ENCODE measurements at places on chromosomes 3 and 15.
A peak's percentile ranks its signal among the peaks of the same experiment; 100 is the strongest.

DNA sequence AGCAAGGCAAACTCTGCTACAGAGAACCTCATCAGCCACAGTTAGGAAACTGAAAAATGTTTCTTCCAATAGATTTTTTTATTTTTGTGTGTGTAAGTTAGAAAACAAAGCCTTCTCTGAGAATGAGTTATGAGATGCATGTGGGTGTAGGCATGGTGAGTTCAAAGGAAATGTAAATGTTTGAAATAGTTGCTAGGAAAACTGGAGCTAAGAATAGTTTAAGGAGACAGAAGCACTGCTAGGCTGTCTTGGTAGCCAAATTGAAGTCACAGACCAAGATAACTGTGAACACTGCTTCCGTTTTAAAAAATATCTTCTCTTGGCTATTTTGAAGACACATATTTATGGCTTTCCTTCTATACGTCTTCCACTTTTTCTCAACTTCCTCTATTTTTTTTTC lies 1501.2 kb upstream of the CADM2 start:
- no peak for DNase-seq

- no peak for DNase-seq
Observed at GRCh38 chr3:141164852-141165251, 66.8 kb upstream of the PXYLP1 start.

DNA sequence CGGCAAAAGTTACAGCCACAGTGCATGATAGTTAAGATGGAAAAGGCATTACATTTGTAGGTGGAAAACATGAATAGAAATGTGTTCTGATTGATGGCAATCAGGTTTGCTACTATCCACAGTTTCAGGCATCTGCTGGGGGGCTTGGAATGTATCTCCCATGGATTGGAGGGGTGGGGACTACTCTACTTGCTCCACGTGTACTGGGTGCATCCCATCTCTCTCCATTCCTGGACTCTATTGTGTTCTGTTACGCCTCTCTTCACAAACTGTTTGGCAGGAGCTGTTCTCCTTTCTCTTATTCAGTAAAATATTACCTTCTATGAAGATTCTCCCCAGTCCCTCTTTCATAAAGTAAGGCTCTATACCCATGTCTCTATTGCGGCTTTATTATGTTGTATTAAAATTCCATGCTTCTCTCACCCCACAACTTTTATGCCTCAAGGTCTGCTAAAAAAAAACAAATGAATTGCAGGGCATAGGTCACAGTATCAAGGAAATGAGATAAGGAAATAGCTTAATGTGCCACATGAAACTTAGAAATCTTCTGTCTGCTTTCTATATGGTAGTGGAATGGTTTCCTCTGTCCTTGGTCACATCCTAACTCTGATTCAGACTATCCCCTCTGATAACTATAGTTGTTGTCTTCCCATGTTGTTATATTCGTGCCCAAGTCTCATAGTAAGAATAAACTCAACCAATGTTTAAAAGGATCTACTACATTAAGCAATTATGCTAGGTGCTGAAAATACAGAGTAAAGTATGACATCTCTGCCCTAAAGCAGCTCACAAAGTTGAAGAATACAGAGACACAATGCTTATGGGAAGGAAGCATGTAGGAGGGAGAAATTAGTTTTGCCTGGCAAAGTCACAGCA lies 43.2 kb downstream of the LRRFIP2 start:
- no peak for DNase-seq

- DNase-seq, result no peak
Observed at GRCh38 chr3:43907508-43907858, 216.7 kb downstream of the ABHD5 start.

GRCh38 chr3:56303487-56303886 lies 164.8 kb downstream of the ERC2 start:
- no peak for DNase-seq

GRCh38 chr3:126512916-126513650 lies 4.5 kb downstream of the UROC1 start:
- no peak for DNase-seq

DNA sequence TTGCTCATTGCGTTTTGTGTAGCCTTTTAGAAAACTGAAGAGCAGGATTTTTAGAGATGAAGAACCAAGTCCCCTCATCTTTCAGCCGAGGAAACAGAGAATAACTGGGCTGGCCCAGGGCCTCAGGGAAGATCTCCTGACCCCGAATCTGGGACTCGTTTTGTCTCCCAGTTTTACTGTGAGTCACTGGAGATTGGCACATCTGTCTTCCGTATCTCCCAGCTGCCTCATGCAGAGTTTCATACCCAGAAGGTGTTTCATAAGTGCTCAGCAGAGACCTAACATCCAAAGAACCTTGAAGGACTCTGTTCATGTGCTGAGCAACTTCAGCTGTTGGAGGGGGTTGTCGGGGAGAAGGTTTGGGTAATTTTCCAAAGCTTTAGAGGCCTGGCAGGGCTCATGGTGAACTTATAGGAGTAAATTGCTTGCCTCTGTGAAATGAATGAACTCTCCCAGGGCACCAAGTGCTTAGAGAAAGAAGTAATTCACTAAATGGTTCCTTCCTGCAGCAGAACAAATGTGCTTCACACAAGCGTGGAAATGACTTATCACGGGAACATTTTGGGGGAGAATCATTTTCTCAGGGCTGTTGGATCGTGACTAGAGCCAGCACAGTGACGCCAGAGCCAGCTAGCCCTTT lies 121.4 kb downstream of the FAM43A start:
- no peak for DNase-seq

- DNase-seq, result no peak
Observed at GRCh38 chr15:66050264-66050663, 181.0 kb downstream of the RAB11A start.

GRCh38 chr3:127835993-127836882 lies 13.9 kb upstream of the MGLL start:
- DNase-seq, result no peak

- DNase-seq, result no peak
Observed at GRCh38 chr3:84961011-84961410, 2.2 kb downstream of the CADM2 start.

DNA sequence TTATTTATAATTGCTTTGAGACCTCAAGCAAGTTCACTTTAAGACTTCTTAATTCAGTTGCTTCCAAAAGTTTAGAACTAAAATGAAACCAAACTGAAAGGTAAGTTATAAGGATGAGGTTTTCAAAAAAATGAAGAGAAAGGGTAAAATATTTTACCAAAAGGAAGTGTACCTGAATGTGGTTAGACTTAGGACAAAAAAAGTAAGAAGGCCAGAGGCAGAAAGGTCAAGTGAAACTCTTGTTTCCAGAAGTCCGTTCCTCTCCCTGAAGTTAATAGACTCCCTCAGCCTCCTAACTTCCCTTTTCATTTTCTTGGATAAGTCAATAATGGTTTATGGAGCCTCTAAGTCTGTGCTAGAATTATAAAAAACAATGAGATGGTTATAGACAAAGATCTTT lies 16.6 kb downstream of the BTLA start:
- no peak for DNase-seq

DNA sequence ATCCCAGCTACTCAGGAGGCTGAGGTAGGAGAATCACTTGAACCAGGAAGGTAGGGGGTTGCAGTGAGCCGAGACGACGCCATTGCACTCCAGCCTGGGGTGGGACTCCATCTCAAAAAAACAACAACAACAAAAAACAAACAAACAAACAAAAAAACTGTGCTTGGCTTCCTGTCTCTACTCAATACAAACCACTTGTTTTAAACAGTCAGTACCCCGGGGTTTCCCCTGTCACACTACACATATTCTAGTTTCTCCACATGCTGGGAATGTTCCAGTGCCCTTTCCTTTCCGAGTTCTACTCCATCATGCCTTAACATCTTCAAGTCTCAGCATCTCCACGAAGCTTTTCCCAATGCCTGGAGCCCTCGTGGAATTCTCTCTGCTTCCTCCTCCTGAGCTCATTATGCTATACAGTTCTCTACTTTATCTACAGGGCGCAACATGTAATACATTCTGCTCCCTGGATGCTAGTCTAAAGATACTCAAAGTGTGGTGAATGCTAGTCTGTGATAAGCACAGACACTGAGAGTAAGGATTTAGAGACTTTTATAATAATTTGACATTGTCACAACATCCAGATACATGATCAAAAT lies 7.8 kb downstream of the EMC3 start:
- DNase-seq, result no peak

- DNase-seq, result no peak
Observed at GRCh38 chr15:58438956-58439355, 7.2 kb downstream of the LIPC start.

DNA sequence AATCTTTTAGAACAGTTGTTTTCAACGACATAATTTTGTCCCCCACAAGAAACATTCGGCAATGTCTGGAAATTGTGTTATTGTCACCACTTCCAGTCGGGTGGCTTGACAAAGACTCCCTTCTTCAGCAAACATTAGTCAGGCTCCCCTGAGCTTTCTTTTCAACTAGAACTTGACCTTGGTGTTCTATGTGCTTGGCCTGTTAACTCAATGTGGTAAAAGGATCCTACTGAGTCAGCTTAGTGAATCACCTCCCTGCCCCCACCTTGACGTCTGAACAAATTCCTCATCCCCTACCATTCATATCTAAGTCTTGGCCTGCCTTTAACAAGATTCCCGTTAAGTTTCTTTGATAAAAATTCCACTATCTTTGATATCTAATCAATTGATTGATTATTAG lies 465.0 kb upstream of the ROBO1 start:
- DNase-seq, result peak; percentile 69

DNA sequence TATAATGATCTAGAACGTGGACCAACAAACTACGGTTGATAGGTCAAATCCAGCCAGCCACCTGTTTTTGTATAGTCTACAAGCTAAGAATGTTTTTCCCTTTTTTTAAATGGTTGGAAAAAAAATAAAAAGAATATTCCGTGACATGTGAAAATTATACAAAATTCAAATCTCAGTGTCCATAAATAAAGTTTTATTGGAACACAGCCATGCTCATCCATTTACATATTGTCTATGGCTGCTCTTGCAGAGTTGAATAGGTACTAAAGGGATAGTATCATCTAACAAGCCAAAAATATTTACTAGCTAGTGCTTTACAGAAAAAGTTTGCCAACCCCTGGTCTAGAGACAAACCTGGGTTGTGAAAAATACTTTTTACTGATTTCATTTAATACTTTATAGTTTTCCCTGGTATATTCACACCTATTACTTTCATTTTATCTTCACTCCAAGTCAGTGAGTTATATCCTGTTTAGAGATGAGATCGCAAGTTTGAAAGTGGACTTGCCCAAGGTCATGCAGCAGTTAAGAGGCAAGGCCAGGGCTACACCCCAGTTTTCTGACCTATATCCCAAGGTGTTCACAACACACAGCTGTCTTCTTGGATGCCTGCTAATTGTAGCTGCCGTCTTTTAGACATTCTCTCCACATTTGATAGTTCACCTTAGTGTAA lies 58.4 kb downstream of the IGF2BP2 start:
- DNase-seq, result no peak

DNA sequence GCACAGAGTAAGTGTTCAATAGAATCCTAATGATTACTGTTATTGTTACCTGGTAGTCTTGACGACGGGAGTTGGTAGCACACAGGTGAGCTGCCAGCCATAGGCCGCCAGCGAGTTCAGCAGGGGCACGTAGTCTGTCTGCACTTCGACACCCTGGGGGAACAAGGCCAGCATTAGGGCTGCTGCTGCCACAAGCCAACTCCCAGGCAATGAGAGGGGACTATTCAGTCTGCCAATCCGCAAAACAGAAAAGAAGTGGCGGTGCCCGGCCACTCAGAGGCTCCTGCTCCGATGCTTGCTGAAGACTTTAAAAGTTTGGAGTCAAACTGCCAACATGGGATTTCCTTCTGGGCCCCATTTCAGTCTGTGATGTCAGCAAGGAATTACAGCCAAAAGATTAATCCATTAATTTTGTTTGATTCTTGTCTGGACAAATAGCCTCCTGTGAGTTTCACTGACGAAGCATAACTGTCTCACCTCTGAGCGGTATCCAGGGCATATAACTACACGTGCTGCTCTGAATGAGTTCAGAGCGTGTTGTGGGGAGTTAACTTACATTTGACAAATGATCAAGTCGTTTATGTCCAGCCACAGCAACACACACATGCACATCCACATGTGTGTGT lies 61.8 kb downstream of the OXNAD1 start:
- DNase-seq, result no peak

DNA sequence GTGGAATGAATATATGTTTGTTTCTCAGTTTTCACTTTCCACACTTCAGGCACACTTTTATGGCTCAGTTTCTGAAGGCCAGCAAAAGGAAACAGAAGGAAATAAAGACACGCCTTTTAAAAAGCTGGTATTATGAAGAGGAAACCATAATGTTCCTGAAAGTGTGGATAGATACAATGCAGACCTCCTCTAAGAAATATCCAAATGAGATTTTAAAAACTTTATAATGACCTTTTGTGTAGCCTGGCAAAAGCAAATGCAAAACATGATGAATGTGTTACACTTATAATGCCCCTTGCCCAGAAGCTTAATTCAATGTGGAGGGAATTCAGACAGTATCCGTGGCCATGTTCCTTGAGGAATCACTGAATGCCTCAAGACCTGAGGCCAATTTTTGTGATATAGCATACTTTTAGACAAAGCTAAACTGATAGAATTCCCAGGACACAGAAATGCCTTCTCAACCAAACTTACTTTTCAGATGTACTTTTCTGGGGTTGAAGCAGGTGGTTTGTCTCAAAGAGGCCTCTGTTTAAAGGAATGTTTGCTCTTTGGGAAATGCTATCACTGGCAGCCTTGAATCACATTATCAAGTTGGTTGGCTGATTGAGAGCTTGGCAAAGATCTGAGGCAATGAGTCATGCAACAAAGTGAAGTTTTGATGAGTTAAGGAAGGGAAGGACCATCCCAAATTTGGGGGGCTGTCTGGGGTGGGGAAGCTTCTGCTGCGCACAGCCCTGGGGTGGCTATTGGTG lies 77.1 kb upstream of the CACNA2D3 start:
- DNase-seq, result no peak

GRCh38 chr3:180040966-180041365 lies 4.2 kb upstream of the PEX5L start:
- no peak for DNase-seq

DNA sequence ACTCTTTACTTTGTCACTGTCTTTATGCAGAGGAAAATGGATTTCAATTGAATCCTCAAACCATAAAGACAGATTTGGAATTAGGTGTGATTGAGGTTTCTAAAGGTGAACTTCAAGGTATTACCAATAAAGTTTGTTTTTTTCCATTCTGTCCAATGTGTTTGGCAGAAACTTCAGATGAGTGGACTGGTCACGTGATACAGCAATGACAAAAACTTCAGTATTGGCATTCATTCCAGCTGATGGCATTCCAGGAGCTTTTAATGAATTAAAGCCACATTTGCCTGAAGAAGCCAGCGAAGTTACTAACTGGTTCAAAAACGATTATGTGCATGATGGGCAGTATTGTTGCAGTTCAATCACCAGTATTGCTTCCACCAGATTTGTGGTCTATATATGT lies 4.5 kb upstream of the MASP1 start:
- no peak for DNase-seq

- DNase-seq, result no peak
Observed at GRCh38 chr3:169668072-169668956, 4.8 kb upstream of the MECOM start.

DNA sequence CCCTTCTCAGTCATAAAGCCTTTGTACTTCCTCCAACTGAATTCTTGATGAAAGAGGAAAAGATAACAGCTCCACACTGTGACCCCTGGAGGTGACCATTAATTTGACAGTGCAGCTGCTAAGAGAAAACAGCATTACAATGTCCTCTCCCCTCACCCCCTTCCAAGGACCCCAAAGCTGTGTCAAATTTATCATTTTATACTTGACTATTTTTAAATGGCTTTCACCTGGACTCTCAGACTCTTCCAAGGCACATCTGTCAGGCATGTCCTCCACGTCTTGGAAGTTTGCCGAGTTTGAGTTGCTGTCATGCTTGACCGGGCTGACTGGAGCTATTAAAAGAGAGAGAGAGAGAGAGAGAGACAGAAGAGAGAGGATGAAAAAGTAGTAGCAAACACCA lies 236.5 kb downstream of the WDR72 start:
- DNase-seq, result no peak

- DNase-seq, result no peak
Observed at GRCh38 chr3:195746751-195747150, 26.0 kb downstream of the MUC20 start.
